ENCODE measurements at places on chromosomes 4 and X.

DNA sequence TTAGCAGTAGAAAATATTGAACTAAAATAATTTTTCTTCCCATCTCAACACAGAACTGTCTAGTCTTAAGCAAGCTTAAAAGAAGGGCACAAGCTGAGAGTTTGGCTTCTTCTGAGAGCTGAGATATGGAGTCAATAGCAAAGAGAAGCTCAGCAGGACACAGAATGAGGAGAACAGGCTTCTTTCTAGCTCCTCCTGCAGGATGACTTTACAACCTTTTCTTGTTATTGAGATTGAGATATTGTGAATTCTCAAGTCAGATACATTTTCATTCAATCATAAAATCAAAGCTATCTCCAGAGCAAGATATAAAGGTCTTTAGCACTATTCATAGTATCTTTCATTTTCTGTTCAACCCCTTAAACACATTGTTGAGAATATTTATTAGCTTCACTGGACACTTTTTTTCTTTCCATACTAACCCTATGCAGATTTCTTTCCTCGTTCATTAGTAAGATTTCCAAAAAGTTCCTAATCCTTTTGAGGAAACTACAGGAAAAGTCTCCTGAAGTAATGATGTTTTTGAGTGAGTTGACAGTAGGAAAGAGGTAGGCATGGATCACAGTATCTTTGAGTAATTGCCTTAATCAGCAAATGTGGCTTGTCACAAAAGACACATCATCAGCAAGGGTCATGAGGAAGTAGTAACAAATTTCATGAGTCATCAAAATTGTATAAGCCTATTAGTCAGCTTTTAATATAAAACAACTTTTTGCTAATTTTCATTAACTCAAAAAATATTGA, 17.8 kb upstream of the CXCL3 start:
- DNase-seq = peak; percentile 63

DNA sequence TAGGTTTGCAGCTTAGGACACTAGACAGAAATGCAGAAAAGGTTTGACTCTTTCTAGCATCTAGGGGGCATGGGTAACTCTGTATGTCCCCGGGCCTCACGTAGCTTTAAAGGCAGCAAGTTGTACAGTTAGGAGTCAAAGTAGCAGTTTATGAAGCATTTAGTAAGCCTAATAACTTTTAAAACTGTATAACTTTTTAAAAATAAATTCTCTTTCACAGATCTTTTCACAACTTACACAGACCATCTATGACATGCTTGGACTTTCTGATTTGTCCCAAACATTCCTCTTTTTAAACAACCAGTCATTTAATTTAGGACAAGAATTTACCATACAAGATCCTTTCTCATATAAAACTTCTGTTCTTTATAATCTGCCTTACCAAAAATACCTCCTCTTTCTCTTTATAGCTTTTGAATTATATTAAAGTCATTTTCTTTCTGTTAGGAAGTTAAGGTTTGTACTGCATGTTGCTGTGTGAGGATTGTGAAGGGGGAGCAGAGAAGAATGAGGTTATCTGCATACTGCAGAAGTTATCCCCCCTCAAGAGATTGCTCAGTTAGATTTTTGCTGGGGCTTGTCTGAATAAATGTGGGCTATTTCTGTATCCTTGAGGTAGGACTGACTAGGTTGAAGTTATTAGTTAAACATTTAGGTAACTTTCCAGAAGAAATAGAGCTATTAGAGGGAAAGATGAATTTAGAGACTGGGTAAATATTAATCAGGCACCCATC, 94.3 kb downstream of the CPE start:
- DNase-seq = no peak

GRCh38 chrX:21996872-21997455, 35.2 kb upstream of the PHEX start:
- no peak for DNase-seq

- peak; percentile 7 for DNase-seq
These were observed 17.7 kb downstream of the IL15 start for GRCh38 chr4:141654098-141654497.

DNA sequence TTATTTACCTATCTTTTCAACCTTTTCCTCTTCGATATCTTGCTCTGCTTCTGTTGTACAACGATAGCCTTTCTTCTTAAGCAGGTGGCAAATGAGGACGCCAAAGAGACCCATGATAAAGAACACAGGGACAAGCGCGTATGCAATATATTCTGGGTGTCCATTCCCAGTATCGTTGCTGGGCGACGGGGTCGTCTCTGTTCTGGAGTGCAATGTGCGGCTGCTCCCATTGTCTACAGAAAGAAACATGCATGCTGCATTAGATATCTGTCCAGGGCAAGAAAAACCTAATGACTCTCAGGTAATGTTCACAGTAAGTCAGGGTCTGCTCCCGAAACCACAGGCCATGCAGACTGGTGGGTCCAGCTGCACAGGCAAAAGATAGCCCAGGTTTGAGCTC, 36.9 kb downstream of the RELL1 start:
- no peak for DNase-seq

DNA sequence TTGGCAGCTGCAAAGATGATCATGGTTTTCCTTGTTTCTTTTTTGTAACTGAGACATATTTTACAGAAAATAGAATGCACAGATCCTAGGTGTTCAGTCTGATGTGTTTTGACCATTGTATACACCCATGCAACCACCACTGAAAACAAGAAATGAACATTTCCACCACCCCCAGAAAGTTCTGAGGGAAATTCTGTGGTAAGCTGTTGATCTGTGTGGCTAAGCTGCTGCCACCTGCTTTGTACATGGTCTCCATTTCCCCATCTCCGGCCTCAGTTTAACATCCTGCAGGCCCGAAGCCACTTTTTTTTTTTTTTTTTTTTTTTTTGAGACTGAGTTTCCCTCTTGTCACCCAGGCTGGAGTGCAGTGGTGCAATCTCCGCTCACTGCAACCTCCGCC, 65.3 kb downstream of the NYX start:
- DNase-seq = no peak

Data from SW480 (cell line).